ENCODE measurements at places on chromosomes 4 and X. TPM values are rescaled to one million over a fixed set of nuclear protein-coding genes. Genes with fewer than 3 reads are reported as not detected.

- no peak for DNase-seq
Observed at GRCh38 chr4:135775909-135776308, 1574.3 kb upstream of the PABPC4L start.

GRCh38 chrX:147738265-147738664 lies 173.5 kb upstream of the FMR1 start:
- no peak for DNase-seq

- DNase-seq: no peak
Observed at GRCh38 chrX:44054863-44055601, 81.8 kb upstream of the NDP start.

GRCh38 chr4:13875181-13875580 lies 247.7 kb upstream of the BOD1L1 start:
- DNase-seq: no peak

GRCh38 chrX:16606142-16606720 lies 43.7 kb upstream of the S100G start:
- no peak for DNase-seq

DNA sequence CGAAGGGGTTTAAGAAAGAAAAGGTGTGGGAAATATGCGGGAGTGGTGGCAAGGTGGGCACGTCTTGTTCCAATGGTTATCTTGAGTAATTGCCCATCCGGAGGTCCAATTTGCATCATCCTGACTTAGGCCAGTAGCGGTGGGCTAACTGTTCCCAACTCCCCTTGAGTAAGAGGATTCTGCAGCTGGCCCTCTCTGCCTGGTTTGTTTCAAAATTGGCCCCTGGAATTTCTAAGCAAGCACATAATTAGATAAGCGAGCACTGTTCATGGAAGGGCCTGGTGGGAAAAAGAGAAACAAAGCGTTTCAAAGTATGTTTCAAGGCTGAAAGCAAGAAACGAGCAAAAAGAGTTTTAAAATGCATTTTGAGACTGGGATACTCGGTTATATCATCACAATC lies 198.2 kb downstream of the CEP135 start:
- no peak for DNase-seq

DNA sequence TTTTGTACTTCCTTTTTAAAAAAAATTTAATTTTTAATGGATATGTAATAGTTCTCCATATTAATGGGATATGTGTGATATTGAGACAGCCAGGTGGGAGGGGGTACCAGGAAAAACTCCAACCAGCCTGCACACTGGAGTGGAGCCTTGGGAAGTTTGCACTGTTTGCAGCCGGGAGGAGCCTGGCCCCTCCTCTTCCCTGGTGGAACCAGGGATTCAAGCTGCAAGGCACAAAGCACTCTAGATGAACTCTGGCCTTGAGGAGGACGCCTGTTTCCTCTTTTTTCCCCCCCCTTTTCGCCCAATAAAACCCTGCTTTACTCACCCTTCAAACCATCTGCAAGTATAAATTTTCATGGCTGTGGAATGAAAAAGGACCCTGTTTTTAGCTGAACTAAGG lies 48.2 kb upstream of the GC start:
- no peak for DNase-seq

- no peak for DNase-seq
Observed at GRCh38 chr4:157896726-157897125, 276.1 kb downstream of the GASK1B start.

- DNase-seq: no peak
Observed at GRCh38 chrX:130654409-130654950, 248.5 kb downstream of the ENOX2 start.

- DNase-seq: no peak
Observed at GRCh38 chr4:110851989-110852388, 229.1 kb upstream of the PITX2 start.

GRCh38 chrX:11445540-11445939 lies 152.3 kb downstream of the AMELX start:
- DNase-seq: no peak

- no peak for DNase-seq
Observed at GRCh38 chr4:167492007-167492406, 257.7 kb upstream of the SPOCK3 start.

DNA sequence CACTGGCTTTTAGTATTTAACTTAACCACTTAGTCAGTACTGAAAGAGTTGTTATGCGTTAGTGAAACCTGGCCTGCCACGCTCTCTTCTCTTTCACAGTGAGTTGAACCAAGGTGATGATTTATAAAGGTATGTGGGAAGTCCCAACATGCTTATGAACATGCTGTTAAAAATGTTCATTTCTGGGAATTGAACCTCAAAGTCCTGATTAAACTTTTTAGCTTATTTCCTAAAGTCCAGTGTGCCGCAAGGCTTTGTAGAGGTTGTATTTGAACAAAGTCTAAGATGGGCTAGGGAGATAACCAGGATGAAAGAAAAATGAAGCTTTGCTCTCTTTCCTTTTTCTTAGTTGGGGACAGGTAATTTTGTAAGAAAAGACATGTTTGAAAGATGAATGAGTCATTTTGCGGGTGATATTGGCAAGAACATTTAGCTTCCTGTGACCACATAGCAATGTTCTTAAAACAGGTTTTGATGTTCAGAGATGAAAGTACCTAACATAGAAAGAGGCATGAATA lies 270.3 kb downstream of the DTHD1 start:
- DNase-seq: no peak

DNA sequence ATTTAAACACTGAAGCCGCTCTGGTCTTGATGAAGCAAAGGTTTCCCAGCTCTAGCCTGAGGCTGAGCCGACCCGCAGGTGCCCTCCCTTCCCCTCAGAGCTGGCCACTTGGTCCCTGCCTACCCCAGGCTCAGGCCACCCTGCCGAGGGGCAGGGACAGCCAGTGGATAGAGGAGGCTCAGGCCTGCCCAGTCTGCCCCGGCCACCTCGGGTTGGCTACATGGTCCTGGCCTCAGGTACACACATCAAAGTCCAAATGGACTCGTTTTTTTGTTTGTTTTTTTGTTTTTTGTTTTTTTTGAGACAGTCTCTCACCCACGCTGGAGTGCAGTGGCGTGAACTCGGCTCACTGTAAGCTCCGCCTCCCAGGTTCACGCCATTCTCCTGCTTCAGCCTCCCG lies 23.8 kb downstream of the TACC3 start:
- no peak for DNase-seq

- no peak for DNase-seq
Observed at GRCh38 chr4:76696109-76696508, 201.8 kb downstream of the SOWAHB start.

DNA sequence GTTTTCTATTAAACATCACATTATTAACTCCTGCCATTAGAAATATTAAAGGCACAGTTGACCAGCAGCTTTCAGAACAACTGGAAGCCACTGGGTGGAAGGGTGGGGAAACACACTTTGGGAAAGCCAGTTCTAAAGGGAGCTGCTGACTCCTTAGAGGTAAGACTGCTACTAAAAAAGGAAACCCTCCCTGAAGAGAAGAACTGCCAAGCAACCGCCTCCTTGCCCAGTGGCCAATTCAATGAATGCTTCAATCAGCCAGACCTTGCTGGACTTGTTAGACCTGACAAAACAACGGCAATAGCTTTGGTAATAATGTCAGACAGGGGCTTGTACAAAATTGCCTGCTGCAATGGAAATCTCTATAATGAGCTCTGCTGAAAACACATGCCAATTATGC lies 15.6 kb downstream of the OPHN1 start:
- no peak for DNase-seq

GRCh38 chr4:134126955-134127354 lies 74.6 kb downstream of the PABPC4L start:
- DNase-seq: no peak

DNA sequence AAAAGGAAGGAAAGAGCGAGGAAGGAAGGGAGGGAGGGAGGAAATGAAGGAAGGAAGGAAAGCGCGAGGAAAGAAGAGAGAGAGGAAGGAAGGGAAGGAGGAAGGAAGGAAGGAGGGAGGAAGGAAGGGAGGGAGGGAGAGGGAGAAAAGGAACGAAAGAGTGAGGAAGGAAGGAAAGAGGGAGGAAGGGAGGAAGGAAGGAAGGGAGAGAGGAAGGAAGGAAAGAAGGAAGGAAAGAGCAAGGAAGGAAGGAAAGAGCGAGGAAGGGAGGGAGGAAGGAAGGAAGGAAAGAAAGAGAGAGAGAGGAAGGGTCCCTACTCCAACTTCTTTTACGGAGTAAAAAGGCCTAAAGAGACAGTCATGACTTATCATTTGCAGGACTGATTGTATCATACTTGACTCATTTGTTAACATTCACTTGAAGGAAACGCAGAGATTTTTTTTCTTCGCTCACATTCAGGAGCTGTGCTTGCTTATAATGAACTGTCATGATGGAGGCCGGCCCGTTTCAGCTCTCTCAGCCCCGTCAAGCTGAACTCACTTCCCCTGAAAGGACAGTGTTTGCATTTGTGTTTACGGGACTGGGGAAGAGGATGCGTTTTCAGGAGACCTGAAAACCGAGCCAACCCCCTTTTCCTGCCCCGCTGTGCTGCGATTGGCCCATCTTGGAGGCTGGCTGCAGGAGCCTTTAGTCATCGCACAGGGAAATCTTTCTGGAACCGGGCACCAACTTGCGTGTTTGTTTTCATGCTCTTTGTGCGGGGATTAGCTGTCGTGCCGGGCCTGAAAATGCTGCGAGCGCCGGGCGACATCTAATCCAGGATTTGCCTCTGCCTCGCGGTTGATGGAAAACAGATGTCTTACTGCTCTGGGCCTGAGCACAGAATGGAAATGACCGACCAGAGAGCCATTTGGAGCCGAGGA lies 17.8 kb downstream of the TRIM2 start:
- no peak for DNase-seq

- no peak for DNase-seq
Observed at GRCh38 chrX:66632473-66632872, 6.4 kb downstream of the EDA2R start.

DNA sequence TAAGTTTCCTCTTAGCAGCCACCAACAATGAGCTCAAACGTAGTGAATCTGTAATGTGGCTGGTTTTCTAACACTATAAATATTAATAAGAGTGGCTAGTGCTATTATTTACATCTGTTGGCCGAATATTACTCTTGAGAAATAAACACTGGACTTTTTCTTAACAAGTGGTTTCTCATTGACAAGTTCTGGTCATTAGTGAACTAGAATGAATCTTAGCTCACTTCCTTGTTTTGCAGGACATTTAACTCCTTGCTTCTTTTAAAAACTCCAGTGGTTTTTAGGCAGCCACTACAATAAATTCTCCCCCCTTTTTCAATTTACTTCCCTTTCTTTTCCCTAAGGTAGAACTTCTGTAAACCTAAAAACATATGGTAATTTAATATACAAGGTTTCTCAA lies 177.2 kb downstream of the ARAP2 start:
- no peak for DNase-seq

DNA sequence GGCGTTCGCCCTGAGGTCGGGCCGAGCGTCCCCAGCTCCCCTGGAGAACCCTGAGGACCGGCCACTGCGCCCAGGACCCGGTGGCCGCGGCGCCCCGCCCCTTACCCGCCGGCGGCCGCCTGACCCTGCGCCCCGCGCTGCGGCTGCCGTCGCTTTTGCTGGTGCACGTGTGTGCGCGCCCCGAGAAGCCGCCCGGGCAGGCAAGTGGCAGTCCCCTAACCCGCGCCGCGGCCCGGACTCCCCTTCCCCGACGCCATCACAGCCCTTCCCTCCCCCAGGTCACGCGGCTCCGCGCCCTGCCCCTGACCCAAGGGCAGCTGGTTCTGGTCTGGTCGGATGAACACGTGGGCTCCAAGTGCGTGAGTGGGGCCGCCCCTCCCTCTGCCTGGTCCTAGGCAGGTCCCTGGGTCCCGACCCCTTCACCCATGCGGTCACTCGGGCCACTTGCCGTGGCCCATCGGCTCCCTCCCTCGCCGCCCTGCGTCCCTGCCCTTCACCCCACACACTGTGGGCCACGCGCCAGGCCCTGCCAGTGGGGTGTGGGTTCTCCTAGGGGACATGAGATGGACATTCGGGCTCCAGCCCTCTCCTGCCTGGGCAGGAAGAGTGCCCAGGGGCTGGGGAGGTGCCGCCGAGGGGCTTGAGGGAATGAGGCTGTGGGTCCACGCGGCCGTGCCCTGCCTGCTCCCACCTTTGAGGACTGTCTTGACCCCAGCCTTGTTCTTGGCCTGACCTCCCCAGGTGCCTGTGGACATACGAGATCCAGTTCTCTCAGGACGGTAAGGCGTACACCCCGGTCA lies 8.0 kb upstream of the FGFRL1 start:
- no peak for DNase-seq

GRCh38 chr4:155972098-155972497 lies 18.4 kb upstream of the CTSO start:
- no peak for DNase-seq

DNA sequence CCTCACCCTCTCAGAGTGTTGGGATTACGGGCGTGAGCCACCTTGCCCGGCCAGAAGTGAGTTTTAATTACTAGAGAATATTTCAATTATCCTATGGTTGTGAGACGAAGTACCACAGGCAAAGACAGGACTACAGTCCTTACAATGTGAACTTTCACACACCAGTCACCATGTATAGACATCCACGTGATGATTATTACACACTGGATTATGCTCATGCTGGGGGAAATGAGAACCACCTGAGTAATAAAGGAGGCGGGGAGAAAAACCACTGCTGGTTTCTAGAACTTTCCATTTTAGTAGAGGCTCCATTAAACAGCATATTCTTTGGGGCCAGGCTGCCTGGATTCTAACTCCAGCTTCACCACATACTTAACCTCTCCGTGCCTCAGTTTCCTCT lies 42.5 kb upstream of the TLR2 start:
- no peak for DNase-seq

GRCh38 chr4:121674696-121675095 lies 22.1 kb downstream of the ANXA5 start:
- DNase-seq: no peak

- no peak for DNase-seq
Observed at GRCh38 chrX:129984111-129984958, 1.9 kb downstream of the BCORL1 start.

GRCh38 chrX:65697915-65698796 lies 30.7 kb downstream of the MSN start:
- no peak for DNase-seq

DNA sequence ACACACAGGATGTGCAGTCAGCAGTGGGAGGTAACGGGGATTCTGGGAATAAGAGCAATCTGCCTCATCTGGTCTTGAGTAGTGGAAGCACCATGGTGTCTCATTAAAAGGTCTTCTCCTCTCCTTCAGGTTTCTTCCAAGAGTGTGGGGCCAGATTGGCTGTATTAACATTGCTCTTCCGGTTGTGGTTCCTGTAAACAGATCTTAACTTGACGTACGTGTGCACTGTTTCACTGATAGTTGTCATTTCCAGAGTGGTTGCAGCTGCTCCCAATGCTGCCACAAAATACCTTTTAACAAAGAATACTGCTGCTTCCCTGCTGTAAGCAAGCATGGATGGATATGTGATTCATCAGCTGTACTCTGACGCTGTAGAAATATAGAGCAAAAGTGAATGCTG lies 1443.4 kb upstream of the TENM3 start:
- no peak for DNase-seq

The USP17L20 gene
- not detected for total RNA-seq

The TMEM131L gene
- total RNA-seq: 13.5 TPM

The GAGE1 gene
- total RNA-seq: not detected

The TLR2 gene
- total RNA-seq: 0.28 TPM

The SLC38A5 gene
- total RNA-seq: 1.1 TPM

The STOX2 gene
- total RNA-seq: 10.6 TPM

The ITM2A gene
- total RNA-seq: 0.49 TPM

The TMEM255A gene
- 0.31 TPM for total RNA-seq

The PPEF1 gene
- total RNA-seq: not detected
